Fibroblast of upper back skin (primary cell): ENCODE measurements at places on chromosomes 4 and X.

- DNase-seq, result no peak
Observed at GRCh38 chr4:80594701-80595100, 259.2 kb downstream of the CFAP299 start.

DNA sequence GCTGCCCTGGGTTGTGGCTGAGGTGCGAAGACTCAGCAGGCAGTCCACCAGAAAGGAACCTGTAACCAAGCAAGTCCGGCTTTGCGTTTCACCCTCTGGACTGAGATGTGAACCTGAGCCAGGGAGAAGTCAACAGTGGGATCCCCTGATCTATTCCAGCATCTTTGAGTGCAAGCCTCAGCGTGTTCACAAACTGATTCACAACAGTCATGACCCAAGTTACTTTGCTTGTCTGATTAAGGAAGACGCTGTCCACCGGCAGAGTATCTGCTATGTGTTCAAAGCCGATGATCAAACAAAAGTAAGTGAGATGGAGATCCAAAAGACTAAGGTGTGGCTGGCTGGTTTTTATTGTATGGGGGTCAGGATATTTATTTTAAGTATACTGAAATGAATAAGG lies 11.3 kb downstream of the TBC1D1 start:
- DNase-seq, result no peak

GRCh38 chrX:123518791-123519190 lies 214.1 kb downstream of the THOC2 start:
- no peak for DNase-seq

DNA sequence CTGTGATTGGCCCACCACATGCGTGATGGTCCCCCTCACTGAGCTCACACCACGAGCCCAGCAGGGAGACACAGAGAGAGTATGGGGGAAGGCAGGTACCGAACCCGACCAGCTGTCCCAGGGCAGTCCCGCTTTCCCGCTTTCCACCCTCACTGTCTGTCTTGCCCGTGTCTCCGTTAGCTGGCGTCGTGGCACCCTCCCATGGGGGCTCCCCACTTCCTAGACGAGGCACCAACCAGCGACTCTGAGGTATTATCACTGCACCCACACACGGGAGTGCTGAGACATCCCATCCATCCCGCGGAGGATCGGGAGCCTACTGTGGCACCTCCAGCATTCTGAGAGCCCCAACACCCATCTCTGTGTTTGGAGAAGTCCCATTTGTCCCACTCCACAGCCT lies 43.0 kb upstream of the NHSL2 start:
- no peak for DNase-seq

DNA sequence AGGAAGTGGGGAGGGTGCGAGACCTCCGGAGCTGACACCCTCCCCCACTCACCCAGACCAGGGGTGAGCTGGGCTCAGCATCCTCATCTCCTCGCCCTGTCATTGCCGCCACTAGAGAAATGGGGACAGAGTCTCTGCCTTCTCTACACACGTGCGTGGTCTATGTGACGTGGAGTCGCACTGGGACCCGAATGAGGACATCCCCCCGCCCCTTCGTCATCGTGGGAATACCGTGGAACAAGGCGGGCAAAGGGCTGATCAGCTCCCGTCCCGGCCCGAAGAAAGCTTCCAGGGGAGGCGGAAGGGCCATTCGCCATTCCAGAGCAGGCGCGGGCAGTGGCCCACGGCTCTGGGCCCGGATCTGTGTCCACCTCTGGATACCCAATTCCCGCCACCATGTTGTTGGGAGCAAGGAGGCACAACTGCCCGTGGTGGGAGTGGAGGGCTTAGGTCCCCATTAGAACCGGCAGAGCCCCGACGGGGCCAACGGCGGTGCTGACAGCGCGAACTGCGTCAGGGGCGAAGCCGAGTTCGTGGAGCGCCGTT lies 12.0 kb downstream of the HMX1 start:
- no peak for DNase-seq

DNA sequence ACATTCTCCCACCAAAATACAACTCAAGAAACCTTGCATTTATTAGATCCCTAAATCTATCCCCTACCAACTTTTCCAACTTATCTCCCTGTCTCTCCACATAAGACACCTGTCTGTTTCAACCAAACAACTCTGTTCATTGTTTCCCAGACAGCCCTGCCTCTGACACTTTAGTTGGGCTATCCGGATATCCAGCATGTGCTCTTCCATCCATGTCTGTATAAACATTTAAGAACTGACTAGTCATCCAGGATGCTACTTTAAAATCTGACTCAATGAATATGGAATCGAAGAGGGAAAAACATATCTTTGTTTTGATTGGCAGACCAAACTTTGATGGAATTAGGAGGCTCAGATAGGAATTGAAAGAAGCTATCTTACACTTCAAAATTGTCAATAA lies 143.2 kb upstream of the DCAF8L1 start:
- no peak for DNase-seq

GRCh38 chrX:154657226-154657805 lies 3.9 kb upstream of the CTAG2 start:
- no peak for DNase-seq
